ENCODE measurements at places on chromosomes 4 and X.
A peak's percentile ranks its signal among the peaks of the same experiment; 100 is the strongest.

GRCh38 chrX:25433307-25433706 is 417.5 kb upstream of the ARX start:
- no peak for DNase-seq

- DNase-seq: peak; percentile 18
Measured at GRCh38 chr4:4574792-4575191, 32.9 kb upstream of the STX18 start.

DNA sequence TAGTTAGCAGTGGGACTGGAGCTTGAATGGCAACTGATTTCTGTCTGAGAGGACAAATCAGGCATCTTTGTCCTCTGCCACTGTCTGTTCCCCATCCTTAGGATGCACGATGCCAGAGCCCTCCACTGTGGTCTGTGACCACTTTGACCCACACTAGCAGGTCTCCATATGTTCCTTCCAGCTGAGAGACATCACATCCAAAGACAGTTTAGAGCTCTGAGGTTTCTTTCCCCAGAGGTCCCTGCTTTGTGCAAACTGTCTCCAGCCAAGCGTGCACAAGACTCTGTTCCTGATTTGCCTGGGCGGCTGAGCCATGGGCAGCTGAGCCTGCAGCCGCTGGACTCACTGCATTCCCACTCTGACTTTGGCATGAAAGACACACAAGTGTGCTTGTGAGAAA is 98.0 kb downstream of the PTTG2 start:
- DNase-seq: no peak

DNA sequence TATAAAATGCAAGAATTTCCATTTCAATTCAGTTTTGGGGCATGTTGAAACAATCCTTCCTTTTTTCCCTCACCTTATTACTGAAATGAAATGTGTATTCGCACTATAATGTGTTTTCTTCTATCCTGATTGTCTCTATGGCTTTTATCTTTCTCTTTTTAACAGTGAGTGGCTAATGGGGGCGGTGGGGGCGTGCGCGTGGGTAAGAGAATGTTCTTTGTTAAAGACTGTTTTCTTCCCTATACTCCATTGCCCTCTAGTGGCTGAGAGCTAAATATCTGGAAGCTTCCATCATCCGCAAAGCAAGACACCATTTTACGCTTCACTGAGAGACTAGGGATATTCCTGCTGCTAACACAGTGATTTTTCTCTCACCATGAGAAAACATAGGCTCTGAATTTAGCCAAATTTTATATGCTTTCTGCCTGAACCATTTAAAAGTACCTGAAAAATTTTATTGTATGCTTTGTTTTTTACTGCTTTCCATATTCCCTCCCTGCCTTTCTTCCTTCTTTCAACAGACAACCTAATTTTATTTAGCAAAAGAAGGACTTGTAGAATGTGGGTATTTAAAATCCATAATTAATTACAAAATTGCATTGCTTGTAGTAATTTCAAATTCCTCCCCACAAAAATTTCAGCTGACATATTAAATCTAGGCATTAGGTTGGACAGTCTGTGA is 194.0 kb downstream of the GASK1B start:
- peak; percentile 89 for DNase-seq

DNA sequence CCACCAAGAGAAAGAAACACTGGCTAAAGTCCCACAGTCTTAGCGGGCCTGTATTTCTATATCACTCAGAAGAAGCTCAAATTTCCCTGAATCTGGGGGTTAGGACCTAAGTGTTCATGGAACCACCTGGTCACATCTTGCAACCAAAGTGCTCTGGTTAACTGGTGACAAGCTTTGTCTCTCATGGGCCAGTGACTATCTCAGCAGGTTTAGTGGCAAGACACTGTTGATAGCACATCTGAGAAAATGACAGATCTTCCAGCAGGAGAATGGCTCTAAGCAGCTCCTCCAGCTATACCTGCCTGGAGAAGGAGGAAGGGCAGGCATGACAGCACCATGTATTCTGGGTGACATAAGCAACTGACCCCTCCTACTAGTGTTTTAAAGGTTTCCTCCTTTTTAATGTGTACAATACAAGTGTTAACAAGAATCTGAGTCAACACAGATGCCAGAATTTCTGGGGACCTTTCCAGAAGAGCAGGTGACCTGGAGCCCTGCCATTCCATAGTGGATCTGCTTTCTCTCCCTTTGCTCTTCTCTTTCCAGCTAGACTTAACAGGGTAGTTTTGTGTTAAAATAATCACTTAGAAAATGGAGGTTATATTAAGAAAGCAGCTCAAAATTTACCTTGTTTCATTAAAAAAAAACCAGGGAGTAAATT is 17.3 kb upstream of the QRFPR start:
- DNase-seq: no peak

Data from midbrain (tissue), 1 donor.